Pancreas (tissue), 10 donors: ENCODE measurements at places on chromosomes 12 and 14. TPM values are rescaled to one million over a fixed set of nuclear protein-coding genes. Genes with fewer than 3 reads are reported as not detected.
A peak's percentile ranks its signal among the peaks of the same experiment; 100 is the strongest.

GRCh38 chr12:121986489-121987245, 35.0 kb upstream of the BCL7A start:
- DNase-seq: no peak

Gene RNASE7
- 0.23 TPM for total RNA-seq

GRCh38 chr12:23084236-23084995, 459.4 kb downstream of the ETNK1 start:
- no peak for DNase-seq

- DNase-seq: no peak
Observed at GRCh38 chr12:78210894-78211302, 380.2 kb downstream of the NAV3 start.

GRCh38 chr14:35406506-35407305, 2.2 kb upstream of the NFKBIA start:
- DNase-seq: no peak

GRCh38 chr12:40002178-40003169, 103.4 kb downstream of the SLC2A13 start:
- peak; percentile 11 for DNase-seq

DNA sequence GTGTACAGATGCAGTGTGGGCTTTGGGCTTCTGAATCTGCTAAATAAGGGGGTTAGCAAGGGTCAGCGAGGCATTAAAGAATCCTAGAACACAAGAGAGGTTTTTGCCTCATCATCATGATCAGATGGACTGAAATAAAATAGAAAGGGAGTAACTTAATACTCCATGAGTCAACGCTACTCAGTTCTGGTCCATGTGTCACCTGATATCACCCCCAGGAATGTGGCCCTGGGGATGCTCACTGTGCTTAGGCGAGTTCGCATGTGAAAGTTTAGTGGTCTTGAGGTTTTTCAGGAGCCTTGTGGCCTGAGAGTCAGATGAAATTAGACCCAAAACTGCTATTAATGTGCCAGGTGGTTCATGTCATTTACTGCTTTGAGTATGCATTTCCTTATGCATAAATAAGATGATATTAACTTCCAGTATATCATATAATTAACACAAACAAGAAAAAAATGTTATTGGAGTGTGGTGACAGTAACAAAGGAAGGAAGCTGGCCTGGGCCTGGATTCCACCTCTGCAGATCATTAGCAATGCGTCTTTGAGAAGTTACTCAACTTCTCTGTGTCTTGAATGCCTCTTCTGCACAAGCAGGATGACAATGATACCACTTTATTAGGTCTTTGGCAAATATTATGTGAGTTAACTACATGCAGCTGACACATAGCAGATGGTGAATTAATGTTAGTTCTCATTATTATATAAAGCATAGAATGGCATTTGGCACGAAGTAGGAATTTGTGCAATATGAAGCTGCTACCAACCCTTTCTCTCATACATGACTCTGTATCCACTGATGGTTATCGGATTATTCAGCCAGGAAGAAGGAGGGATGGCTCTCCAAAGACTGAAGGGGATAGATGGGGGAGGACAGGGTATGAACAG, 1272.6 kb downstream of the AACS start:
- no peak for DNase-seq

DNA sequence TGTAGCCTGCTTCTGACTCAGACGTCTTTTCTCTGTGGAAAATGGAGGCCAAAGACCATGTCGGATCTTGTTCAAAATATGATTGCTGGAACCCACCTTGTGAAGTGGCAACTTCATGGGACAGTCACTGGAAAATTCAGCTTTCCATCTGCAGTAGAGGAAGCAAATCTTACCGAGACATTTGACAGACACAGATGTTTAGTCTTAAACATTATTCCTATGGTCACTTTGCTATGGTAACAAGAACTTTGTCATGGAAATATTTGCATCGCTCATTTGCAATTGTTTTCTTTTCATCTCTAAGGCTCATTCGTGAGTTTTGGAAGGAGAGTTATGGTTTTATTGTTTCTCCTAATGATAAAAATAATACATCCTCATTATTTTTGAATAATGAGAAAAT, 98.3 kb upstream of the HIF1A start:
- no peak for DNase-seq

DNA sequence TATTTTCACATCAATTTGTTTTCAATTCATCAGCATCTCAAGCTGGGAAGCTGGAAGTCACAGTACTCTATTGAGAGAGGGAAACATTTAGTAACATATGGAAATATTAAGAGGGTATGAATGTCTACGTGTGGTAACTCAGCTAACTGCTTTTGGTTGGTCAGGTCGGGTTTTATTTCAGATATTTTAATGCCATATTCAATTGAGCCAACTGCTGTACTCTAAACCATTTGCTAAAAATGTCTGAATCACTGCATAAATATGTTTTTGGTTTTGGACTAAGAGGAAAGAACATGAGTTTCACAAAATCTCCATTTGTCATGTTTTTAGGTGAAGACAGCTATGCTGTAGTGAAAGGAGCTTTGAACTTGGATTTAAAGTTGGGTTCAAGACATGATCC, 18.9 kb upstream of the PPFIBP1 start:
- DNase-seq: no peak

GRCh38 chr14:103292426-103293374, 41.3 kb upstream of the EIF5 start:
- DNase-seq: peak; percentile 62

- DNase-seq: peak; percentile 66
Observed at GRCh38 chr12:116222358-116222757, 55.1 kb downstream of the MED13L start.

DNA sequence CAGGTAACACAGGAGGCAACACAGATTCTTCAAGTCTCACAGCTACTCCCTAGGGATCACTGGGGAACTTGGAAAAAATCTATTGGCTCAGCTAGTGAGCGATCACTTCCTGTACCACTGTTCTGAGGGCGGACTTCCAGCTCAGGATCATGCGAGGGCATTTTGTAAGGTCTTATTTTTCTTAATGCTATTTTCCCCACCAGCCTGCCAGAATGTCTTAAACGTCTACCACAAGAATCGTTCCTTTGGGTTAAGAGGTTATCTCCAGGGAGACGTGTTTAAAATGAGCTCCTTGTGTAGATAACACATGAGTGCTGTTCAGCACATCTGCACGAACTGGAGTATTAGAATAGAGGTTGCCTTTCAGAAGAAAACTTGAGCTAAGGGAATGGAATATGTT, 162.6 kb downstream of the ETNK1 start:
- DNase-seq: no peak

Gene ITGB7
- total RNA-seq: 1.5 TPM

Gene TMEM119
- 3.4 TPM for total RNA-seq

DNA sequence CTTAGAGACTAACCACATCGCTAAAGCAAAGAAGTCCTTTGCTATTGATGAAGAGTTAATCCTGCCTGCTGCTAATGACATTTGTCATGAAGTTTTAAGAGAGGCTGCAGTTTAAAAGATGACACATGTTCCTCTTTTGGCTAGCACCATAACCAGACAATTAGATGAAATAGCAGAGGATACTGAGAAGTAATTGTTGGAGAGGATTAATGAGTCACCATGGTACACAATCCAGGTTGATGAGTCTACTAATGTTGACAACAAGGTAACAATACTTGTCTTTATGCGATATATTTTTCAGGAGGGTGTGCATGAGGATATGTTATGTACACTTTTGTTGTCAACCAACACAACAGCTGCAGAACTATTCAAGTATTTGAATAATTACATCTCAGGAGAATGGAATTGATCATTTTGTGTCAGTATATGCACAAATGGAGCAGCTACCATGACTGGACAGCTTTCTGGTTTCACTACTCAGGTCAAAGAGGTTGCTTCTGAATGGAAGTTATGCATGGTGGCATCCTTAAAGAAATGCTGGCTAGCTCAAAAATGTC, 56.7 kb downstream of the LRRIQ1 start:
- DNase-seq: no peak

Gene SOAT2
- not detected for total RNA-seq

- peak; percentile 85 for DNase-seq
Observed at GRCh38 chr12:49962861-49963765, 1.4 kb downstream of the AQP5 start.

Gene RNASE8
- total RNA-seq: not detected

DNA sequence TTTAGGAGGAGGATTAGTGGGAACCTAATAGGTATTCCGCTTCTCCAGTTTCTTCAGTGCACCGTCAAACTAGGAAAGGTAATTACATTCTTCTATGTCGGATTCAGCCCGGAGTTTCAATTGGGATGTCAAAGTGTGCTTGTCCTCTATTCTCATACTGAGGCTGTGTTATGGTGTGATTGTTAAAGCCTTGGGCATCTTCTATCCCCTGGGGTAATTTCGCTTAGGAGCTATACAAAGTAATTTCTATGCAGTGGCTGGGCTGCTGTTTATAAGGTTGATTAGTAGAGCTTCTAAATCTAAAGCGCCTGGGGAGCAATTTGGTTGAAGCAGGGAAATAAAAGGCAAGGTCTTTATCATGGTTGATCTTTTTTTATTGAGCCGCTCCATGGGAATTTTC, 399.6 kb downstream of the ZFP36L1 start:
- no peak for DNase-seq

GRCh38 chr14:99643343-99643742, 1.6 kb upstream of the HHIPL1 start:
- no peak for DNase-seq

GRCh38 chr12:57927086-57927485, 14.3 kb upstream of the ATP23 start:
- DNase-seq: no peak

- no peak for DNase-seq
Observed at GRCh38 chr12:130013771-130014484, 110.1 kb upstream of the TMEM132D start.

Gene NCAPD2
- 16.2 TPM for total RNA-seq

Gene EPYC
- not detected for total RNA-seq

DNA sequence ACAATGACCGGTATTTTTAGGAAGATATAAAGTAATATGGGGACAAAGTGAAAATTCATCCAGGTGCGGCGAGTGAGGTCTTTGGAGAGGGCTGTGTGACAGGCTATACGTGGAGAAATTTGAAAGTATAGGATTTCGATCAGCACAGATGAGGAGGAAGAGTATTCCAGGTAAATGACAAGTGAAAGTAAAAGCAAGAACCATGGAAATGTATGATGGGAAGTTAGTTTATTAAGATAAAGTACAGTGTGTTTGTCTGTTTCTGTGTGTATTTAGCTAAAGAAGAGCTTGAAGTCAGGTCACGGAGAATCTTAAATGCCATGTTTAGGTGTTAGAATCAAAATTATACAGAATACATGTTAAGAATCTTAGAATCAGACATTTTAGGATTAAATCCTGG, 239.0 kb downstream of the CPNE8 start:
- no peak for DNase-seq

DNA sequence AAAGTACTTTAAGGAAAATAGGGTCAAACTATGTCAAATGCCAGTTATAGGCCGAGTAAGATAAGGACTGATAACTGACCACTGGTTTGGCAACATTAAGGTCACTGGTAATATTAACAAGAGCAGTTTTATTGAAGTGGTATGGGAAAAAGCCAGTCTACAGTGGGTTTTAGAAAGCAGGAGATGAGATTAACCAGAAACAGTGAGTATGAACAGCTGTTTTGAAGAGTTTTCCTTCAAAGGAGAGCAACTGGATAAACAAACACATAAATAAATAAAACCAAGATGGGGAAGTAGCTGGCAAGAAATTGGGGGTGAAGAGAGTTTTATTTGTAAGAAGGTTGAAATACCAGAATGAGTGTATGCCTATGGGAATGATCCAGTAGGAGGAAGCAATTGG, 30.3 kb downstream of the KITLG start:
- no peak for DNase-seq

DNA sequence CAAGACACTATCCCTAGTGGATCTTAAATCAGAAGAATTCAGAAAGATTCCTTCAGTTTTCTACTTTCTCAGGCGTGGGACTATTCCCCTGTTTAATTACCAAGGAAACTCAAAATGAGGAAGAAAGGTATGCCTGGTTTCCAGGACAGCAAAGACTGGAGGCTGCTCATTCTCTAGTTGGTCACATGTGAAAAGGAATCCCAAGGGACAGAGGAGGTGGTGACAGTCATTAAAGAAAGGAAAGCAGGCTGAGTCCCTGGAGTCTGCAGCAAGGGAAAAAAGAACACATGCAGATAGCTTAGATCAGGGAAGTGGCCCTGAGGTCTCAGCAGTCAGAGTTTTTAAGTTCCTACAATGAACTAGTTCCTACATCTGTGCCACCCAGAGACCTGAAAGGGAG, 165.4 kb upstream of the CCDC198 start:
- DNase-seq: no peak

- no peak for DNase-seq
Observed at GRCh38 chr12:90366286-90366685, 588.7 kb downstream of the CCER1 start.

DNA sequence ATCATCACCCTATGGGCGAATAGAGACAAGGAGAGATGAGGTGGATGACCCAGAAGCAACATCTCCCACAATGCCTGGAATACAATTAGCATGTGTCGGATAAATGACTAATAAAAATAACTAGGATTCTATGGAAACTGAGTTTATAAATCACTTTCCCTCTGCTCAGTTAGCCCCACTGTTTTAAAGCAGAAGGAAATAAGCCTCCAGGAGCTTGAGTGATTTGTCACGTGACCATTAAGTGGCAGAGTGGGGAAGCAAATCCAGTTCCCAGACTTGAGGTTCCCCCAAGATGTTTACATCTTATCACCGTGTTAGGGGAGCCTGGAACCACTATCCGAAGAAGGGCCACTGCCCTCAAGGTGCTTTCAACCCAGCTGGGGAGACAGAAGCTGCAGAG, 136.5 kb upstream of the CCND2 start:
- no peak for DNase-seq

DNA sequence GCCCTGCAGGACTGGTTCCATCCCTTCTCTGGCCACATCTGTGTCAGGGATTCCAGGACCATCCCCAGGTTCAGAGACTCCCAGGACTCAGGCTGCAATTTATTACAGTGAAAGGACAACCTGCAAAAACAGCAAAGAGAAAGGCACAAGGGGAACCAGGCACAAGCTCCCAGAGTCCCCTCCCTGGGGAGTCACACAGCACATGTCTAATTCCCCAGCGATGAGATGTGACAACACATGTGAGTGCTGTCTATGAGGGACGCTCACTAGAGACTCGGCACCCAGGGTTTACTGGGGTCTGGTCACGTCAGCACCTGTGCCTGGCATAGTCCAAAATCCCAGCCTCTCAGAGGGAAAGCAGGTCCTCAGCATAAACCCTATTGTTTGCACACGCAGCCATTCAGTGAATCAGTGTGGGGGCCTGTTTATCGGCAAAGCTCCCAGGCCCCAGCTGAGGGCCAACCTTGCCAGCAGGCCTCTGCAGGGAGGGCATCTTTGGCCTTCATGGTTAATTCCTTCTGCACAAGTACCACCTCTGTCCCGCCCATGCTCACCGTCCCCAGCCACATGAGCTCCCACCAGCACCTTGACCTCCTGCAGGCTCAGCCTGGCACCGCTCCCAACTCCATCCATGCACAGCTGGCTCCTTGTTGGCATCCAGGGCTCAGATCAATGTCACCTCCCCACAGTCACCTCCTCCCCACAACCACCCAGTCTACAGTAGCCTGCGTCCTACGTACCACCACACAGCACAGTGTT, 198.9 kb upstream of the SFSWAP start:
- no peak for DNase-seq

- peak; percentile 86 for DNase-seq
Observed at GRCh38 chr14:49893309-49894213, 679 bp downstream of the ARF6 start.

Gene SSPN
- 7.6 TPM for total RNA-seq

Gene IAPP
- 11.8 TPM for total RNA-seq

Gene RITA1
- total RNA-seq: 4.8 TPM

- DNase-seq: no peak
Observed at GRCh38 chr12:117091758-117092510, 7.3 kb downstream of the TESC start.
